ENCODE measurements at places on chromosomes 1 and 21.

DNA sequence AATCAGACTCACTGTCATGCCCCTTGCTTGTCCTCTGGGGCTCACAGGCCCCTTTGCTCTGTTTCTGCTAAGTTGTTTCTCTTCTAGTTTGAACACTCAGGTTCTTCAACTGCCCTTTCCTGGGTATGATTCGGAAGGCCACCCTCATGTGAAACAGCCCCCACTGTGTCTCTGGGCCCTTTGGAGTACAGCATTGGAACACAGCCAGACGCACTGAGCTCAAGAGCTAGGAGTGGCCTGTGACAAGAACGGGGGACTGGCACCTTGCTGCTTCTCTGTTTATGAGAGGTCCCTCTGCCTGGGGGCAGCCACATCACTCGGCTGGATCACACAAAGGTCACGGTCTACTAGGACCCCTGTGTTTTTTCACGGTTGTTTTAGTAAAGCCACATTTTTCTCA lies 114.4 kb upstream of the ZC3H12A start:
- no peak for DNase-seq

- DNase-seq, result no peak
Measured at GRCh38 chr1:56627636-56628039, 17.5 kb upstream of the PRKAA2 start.

- DNase-seq, result no peak
Measured at GRCh38 chr1:21685946-21686678, 17.0 kb upstream of the RAP1GAP start.

GRCh38 chr21:22871692-22872091 lies 1873.5 kb downstream of the NCAM2 start:
- no peak for DNase-seq

DNA sequence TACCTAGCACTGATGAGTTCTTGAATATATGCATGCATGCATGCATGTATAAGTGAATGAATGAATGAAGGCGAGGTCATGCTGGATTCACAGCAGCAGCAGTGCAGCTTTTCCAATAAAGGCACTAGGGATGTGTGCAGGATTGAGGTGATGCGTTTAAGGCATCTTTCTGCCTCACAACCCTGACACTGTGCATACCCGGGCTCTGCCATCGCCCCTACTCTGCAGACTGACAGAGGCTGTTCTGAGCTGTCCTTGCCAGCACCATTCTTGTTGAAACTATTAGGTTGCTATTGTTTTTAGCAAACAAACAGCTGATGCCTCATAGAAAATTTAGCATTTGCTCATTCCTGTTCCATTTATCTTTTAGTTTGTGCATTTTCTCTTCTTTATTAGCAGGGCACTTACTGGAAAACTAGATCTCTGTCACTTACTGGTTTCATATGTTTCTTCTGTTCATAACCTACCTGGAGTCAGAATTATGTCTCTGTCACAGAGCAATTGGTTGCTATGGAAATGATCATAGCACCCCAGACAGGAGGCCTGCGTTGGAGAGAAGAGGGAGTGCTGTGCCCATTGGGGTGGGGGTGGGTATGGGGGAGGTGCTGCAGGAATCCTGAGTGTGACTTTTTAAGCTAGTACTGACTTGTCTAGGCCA lies 79.0 kb downstream of the CD58 start:
- no peak for DNase-seq

GRCh38 chr1:230109895-230110667 lies 43.0 kb downstream of the GALNT2 start:
- DNase-seq, result no peak

- no peak for DNase-seq
Measured at GRCh38 chr21:29219165-29219770, 79.5 kb upstream of the BACH1 start.

- no peak for DNase-seq
Measured at GRCh38 chr1:100065183-100065968, 67.4 kb downstream of the SASS6 start.

DNA sequence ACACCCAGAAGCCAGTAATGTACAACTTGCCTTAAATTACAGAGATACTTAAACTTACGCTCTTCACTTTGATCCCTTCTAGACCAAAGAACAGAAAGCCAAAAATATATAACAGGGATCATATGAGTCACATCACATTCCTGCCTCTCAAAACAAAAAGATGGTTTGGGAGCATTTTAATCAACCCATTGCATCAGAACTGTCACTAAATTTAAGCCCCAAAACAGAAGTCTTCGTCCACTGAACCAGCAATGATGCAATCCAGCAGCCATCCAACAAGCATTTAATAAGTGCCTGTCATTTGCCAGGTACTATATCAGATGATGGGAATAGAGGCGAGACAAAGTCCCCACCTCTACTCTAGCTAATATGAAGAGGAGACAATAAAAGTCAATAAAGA lies 42.7 kb upstream of the GLIS1 start:
- DNase-seq, result no peak

DNA sequence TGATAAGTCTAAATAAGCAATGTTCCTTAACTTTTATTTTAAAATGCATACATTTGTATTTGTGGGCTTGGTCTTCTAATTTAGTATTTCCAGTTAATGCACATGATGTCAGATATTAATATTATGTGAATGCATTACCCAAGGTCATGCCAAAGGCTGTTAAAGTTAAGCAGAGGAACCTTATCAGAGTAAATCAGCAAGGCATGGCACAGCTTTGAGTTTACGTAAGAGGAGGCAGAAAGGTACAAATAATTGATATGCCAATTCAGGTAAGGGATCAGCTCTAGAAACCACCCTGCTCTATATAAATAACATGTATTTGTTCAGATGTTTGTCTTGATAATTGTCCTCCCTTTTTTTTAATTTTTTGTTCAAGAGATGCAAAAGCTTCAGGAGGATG lies 64.5 kb upstream of the CHRM3 start:
- no peak for DNase-seq

GRCh38 chr1:243849421-243850201 lies 432 bp downstream of the AKT3 start:
- DNase-seq, result no peak

DNA sequence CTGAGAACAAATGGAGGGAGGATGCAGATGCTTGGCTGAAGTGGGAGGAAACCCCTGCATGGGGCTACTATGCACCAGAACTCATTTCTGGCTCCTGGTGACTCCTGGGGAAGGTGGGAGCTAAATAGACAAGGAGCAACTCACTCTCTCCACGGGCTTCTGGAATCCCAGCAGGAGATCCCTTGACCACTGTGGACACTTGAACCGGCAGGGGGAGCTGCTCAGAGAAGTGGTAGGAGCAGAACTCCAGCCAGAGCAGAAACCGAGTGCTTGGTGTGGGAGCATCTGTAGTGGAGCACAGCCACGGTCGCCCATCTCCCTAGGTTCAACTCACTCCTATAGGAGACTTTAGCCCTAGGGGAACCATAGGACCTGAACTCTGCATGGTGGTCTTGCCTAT lies 205.6 kb upstream of the GJB5 start:
- DNase-seq, result no peak

- no peak for DNase-seq
Measured at GRCh38 chr1:4380564-4381168, 273.7 kb upstream of the AJAP1 start.

DNA sequence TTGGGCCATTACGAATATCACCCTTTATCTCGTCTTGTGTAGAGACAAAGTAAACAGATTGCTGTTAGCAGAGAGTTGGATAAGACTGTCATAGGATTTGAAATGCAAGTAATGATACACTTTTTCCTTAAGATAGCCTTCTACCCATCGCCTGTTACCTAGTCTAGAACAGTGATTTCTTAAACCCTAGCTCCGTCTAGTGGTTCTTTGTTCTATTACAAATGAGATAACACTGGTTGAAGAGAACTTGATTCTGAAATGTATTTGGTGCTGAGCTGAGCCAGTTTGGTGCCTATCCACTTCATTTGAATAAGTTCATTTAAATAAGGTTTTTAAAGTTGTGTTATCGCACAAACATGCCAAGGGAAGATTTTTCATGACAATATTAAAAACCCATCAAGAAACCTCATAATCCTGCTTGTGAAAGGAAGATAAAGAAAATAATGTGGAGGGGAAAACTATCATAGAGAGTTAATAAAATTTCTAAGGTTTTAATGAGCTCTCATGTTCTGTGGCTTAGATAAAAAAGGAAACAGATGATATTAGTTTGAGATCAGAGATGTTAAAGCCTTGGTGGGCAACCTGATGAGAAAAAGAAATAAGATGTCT lies 1.5 kb upstream of the KCNH1 start:
- no peak for DNase-seq

DNA sequence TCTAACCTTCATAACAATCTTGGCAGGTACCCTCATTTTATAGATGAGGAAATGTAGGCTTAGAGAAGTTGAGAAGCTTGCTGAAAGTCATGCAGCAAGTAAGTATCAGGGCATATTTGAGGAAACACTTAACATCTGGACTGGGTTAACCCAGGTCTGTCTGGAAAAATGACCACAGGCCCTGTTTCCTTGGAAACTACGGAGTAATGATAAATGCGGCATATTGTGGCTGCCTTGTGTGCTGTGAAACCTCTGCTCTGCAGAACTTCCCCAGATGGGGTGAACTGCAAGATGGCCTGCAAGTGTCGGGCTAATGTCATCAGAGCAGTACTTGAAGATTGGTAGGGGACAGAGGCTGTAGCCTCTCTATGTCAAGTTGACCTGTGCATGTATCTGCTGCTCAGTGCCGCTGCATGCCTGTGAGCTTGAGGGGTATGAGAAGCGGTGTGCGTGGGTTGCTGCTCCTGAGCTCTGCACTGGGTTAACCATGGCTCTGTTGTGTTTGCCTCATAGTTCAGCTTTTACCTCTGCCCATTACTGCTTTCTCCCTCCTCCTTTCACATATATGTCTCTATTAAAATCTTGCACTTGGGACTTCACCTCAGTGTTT lies 83.1 kb downstream of the WDR3 start:
- no peak for DNase-seq

- no peak for DNase-seq
Measured at GRCh38 chr1:212070720-212071302, 35.3 kb downstream of the DTL start.

GRCh38 chr1:226001963-226002666 lies 3.0 kb upstream of the SDE2 start:
- DNase-seq, result no peak

DNA sequence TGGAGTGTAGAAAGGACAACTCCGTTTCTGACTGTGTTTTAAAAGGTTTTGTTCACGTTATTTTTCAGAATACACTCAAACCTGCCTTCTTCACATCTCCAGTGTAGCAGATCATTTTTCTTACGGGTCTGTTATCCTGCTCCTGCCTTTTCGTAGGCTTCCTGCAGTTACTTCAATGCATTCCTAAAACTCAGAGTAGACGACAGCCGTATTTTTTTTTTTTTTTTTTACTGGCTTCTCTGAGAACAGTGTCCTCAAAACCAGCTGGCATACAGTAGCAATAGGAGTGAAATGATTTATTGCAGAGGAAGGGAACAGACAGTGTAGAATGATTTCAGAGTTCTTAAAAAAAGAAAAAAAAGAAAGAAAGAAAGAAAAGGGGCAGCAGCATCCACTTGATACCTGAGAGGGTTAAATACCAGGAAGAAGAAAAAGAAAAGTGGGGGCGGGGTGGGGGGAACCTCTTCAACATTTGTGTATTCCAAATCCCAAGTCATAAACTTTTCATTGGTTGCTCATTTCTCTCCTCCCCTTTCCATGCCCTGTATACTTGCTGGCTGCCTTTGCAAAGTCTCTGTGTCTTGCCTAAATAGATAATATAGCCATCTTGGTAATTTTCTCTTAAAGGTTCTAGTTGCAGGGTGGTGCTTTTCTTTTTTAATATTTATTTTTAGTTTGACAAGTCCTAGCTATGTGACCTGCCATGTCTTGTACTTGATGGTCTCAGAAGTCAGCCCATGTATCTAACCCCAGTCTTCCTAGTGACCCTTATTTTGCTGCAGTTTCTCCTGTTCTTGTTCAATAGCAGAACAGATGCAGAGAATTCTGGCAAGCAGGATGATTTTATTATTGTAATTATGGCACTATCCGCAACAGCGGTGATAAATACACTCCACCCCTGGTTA lies 2.8 kb downstream of the TGFB2 start:
- DNase-seq, result no peak
